ENCODE measurements at places on chromosomes 1 and 21.

DNA sequence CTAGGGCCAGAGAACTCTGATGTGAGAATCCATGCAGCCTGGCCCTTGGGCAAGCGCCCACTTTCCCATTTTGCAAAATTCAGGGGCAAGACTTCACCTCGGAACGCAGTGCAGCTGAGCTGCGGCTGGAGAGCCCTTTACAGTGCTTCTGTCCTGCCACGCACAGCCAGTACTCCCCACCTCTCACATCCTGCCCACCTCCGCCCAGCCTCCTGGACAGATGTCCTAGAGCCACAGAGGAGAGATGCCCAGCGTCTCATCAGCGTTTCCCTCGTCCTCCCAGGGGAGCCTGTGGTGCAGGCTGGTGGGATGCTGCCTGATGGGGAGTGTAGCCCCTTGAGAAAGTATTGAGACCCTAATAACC lies 29.6 kb downstream of the RUNX3 start:
- no peak for DNase-seq

- DNase-seq: no peak
Observed at GRCh38 chr21:38196036-38196435, 60.8 kb upstream of the KCNJ15 start.

GRCh38 chr1:211603191-211603701 lies 24.3 kb upstream of the SLC30A1 start:
- DNase-seq: no peak

DNA sequence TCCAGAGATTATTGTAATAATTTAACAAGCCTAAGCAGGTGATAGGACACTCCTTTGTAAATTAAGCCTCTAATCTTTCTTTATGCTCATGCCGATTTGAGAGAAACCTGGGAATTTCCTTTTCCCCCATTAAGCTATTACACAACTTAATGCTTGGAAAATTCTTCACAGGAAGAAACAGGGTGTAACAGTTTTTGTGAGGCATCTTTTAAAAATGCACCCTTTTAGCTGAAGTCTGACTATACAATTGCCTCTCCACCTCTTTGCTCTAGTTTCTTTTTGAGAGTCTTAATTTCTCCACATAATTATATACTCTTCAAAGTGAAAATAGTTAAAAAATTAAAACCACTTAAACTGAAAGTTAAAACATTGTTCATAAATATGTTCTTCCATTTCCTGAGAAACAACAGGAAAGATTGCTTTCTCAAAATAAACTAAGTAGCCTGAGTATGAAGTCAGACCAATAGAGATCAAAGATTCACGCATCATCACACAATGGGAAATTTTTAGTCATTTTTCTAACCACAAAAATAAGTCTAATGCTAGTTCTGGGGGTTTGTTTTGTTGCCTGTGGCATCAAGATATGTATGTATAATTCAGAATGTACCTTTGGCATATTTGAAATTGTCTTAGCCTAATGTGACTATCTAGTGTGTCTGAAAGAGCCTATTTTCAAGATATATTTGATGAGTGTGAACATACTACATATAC lies 34.7 kb downstream of the LRRC8D start:
- DNase-seq: peak; percentile 74

- peak; percentile 79 for DNase-seq
Observed at GRCh38 chr1:164726235-164726634, 167.3 kb downstream of the PBX1 start.

DNA sequence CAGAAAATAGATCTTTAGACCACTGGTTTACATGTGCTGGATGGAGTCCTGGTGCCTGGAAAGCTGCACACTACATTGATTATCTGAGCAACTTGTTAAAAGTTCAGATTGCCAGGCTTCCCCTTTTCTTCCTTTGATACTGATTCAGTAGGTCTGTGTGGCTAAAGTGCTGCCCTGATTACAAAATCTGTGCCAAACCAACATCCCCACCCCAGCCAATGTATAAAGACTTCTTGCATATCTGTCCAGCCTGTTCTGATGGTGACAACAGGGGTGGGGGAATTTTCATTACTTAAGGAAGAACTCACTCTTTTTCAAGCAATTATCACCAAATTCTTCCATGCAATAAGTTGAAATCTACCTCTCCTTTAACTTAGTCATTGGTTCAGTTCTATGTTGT lies 135.5 kb downstream of the TNFSF18 start:
- no peak for DNase-seq

DNA sequence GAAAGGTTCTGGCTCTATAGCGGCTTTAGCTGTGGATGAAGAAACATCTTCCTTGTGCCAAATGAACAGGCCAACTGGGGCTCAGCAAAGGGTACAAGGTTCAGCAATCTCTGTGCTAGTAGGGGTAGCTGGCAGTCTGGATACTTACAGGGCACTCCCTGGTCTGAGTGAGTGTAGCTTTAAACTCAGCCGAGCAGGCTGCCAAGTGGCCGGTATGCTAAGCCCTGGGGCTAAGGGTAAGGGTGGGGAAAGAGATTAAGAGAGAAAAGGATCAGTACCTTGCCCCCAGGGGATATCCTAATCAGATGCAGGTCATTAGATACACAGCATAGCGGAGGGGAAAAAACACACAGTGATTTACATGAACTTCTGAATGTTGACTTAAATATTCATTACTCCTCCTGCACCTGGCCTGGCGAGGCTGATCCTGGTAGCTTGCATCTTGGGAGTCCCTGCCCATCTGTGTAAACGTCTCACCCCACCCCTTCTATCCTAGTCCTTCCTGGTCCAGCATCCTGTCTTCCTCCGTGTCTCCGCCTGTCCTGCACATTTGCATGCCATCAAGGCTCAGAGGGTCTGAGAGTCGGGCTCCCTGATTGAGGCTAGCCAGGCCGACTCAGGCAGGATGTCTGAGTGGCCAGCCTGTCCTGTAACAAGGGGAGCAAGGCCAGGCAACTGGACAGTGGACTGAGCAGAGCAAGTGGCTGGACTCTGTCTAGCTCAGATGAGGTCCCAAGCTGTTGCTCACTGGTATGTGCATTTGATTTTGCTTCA lies 39.5 kb upstream of the CNTN2 start:
- no peak for DNase-seq

DNA sequence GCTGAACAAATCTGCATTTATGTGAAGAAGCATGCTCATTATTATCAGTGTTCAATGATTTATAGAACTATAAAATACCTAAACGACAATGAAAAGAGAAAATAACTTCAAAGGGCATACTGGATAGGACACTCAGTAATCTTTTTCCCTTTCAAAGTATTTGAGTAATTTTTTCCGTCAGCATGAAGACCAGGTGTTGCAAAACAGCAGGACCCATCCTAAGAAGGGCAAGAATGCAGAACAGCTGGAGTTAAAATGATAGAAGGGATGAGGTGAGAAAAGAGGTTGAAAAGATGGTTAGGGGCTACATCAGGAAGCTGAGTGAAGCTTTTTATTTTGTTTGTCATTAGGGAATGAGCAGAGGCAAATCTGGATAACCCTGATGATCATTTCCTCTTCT lies 7.1 kb upstream of the RGS18 start:
- no peak for DNase-seq

GRCh38 chr1:74763807-74764206 lies 30.9 kb downstream of the TYW3 start:
- no peak for DNase-seq

DNA sequence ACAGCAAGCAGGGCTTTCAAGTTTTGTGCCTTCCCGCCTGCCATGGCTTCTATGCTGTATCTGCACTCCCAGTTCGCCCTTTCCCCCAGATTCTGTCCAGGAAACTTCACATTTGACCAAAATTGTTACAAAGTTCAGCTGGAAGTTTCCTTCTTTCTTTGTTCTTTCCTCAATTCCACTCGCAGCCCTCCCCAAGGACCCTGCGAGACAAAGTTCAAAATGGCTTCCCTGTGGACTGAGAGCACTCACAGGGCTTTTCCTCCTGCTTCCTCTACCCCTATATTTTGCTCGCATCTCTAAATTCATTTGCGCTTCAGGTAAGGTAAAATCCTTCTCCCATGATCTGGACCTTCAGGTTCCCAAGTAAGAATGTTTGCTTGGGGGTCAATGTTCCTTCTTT lies 1348.4 kb upstream of the B3GALT2 start:
- DNase-seq: no peak

DNA sequence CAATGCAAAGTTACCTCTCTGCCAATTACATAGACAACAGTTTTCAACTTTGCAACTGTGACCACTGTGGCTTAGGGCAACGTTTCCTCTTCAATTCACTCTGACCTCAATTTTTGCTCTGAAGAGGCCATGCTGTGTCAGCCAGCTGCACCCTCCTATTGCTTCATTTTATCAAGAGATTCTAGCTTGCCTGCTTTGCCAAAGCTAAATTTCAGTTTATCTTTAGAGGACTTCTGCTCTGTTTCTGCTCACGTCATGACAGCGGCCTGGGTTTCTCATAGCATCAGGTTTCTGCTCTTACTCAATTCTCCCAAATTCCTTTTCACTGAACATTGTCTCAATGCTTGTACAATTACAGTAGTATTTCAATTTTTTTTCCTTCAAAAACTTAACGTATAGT lies 154.6 kb downstream of the PLA2G4A start:
- peak; percentile 40 for DNase-seq

DNA sequence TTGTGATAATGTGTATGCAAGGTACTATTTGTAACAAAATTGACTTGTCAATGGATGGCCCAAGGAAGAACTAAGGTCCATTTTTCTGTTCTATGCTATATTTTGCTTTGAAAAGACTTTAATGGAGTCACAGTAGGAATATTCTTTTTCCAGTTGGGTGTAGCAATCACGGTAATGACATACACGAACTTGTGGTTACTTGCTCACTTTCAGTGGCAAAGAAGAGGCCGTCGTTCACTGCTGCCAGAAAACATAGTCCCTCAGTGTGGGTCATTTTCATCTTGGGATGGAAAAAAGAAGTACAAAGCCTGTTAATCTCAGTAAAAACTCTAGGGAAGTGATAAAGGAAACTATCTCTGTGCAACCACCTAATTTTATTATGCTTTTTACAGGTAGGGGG lies 47.8 kb upstream of the LAMC2 start:
- DNase-seq: no peak

GRCh38 chr1:33328817-33329216 lies 7.9 kb upstream of the A3GALT2 start:
- DNase-seq: no peak

DNA sequence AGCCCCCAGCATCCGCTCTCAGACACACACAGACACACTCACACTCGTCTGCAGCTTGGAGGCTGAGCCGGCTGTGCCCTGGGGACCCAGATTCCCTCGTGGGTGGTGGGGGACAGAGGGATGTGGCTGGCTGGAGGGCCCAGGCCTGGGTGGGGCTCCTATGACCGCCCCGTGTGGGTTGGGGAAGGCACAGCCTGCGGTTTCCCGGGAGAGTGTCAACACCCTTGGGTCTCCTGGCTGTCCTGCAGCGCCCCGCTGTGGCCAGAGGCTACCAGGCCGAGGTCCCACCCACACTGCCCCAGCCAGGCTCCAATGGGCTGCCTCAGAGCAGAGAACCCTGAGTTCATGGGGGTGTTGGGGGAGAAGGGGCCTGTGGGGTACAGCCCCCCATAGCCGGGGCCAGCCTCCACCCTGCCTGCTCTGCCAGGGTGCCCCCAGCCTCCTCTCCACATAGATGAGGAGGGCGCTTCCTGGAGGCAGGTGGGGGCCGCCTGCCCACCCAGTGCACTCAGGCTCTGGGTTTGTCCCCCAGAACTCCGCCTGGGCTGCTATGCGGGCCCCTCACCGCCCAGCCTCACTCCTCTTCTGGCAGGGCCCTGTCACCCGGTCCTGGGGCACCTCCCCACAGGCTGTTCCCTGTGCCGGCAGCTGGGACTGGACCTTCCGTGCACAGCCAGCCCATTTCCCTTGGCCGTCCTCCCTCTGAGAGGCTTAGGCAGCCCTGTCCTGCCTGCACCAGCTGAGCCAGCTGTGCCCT lies at the start of gene TTC34:
TSS of gene TTC34 (minus strand) at position 159 of the 757 bp plus-strand sequence. CDS start 866 bp downstream, outside the sequence.
- DNase-seq: no peak

DNA sequence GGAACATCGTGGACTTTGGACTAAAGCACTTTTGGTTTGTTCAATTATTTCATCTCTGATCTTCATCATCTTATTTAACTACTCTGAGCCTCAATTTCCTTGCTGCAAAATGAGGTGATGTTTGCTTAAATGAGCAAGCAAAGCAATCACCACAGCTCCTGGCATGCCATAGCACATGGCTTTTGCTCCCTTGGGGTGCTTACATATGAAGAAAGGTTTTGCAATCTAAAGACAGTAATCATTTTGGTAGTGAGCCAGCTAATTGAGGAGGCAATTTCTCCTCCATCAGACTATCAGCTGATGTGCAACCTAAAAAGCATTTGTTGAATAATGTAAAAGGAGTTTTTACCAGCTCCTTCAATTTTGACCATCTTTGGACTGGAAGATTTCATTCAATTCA lies 68.8 kb upstream of the KCNJ15 start:
- DNase-seq: no peak

DNA sequence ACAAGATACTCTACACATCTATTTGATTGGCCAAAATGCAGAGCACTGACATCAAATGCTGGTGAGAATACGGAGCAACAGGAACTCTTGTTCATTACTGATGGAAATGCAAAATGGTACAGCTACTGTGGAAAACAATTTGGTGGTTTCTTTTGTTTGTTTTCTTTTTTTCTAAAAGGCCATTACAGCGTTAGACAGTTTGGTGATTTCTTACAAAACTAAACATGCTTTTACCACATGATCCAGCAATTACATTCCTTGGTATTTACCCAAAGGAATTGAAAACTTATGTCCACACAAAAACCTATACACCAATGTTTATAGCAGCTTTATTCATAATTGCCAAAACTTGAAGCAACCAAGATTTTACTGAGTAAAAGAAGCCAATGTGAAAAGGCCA lies 66.4 kb upstream of the FBXO28 start:
- DNase-seq: no peak

All from HS-5 (cell line).